ENCODE measurements at places on chromosomes 6 and 20. TPM values are rescaled to one million over a fixed set of nuclear protein-coding genes. Genes with fewer than 3 reads are reported as not detected.

GRCh38 chr20:60138256-60139220 lies 180.3 kb downstream of the CDH26 start:
- DNase-seq, result peak; percentile 51

GRCh38 chr20:58374906-58375758 lies 13.9 kb upstream of the VAPB start:
- no peak for DNase-seq

GRCh38 chr6:4521070-4521469 lies 255.1 kb upstream of the CDYL start:
- DNase-seq, result no peak

The PGC gene
- not detected for total RNA-seq

DNA sequence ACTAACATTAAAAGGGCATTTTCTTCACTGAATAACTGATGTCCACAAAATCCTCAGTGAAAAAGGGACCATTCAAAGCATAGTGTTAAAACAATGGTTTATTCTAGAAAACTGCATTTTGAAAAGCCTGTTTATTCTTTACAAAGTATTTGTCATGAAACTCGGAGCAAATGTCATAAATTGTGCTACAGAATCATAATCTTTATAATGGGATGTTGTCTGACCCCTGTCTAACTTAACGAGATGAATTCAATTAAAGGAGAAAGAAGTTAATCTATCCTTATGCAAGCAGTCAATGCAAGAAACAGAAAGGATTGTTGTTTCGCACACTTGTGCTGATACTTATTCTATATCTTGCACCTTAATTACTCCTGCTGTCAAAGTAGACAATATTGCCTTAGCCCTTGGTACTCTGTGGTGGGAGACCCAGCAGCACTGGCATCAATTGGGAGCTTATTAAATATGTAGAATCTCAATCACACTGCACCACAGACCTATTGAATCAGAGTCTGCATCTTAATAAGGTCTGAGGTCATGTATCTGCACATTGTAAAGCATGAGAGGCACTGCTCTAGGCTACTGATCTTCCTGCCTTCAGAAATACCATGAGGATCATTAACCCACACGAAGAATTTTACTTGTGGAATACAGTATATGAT lies 708.3 kb downstream of the HDGFL1 start:
- no peak for DNase-seq

DNA sequence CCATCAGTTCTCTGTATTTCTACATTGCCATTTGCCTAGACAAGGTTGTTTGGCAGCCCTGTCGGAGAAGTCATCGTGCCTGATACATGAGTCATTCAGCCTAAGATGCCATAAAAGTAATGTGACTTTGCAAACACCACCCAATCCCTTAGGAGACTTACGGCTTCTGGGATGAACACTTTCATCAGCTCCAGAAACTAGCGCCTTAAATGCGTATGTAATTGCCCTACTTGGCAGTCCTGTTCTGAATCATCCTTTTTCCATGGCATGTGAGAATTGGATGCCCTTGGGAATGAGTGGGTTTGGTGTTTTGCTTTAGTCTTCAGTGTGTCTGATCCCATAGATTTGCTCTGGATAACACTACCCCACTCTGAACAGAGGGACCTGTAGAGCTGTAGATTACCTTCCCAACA lies 158.5 kb downstream of the SASH1 start:
- no peak for DNase-seq

All from hematopoietic multipotent progenitor cell (in vitro differentiated cells).